ENCODE measurements at places on chromosomes 1 and 21.
A peak's percentile ranks its signal among the peaks of the same experiment; 100 is the strongest.

GRCh38 chr1:71351438-71351837 is 270.6 kb upstream of the ZRANB2 start:
- no peak for DNase-seq

DNA sequence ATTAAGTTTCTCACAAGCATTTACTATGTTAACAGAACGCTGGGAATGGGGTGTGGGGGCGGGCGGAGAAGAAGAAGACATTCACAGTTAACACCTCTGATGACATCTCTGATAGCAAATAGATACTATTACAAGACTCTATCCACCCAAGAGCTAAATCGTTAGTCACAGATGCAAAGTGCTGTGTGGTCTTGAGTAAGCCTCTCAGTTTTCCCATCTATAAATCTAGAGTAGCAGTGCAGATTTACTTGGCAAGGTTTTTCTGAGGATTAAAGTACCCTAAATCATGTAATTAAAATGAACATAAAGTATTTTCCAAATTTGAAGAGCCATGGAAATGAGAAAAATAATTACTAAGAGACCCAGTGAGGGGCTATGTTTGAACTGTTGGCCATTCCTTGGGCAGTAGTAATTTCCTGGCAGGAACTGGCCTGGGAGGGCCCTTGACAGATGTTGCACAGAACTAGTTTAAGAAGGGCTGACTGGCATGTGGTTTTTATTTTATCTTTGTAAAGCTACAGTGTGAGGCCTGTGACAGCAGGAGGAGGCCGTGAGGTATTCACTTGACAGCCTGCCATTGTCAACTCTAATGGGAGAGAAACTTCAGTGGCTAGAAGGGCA is 58.7 kb upstream of the APOBEC4 start:
- no peak for DNase-seq

DNA sequence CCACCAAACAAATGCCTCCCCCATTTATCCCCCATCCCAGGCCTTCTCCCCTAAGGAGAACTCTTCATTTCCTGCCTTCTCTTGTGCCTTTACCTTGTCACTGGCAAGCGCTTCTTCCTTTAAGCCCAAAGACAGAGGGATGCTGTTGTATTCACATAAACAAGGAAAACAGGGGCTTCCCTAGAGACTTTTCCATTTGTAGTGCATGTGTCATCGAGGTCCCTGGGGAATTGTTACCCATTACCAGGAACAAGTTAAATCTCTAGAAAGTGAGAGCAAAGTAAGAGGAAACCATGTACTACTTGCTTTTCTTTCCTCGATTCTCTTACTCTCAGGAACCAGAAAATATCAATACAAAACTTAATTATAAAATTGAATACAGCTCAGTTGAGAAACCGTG is 114.4 kb upstream of the DPT start:
- DNase-seq, result no peak

- DNase-seq, result no peak
Observed at GRCh38 chr1:109389638-109390341, 7.9 kb downstream of the SORT1 start.

GRCh38 chr1:2240270-2241156 is 12.4 kb downstream of the SKI start:
- DNase-seq, result no peak

DNA sequence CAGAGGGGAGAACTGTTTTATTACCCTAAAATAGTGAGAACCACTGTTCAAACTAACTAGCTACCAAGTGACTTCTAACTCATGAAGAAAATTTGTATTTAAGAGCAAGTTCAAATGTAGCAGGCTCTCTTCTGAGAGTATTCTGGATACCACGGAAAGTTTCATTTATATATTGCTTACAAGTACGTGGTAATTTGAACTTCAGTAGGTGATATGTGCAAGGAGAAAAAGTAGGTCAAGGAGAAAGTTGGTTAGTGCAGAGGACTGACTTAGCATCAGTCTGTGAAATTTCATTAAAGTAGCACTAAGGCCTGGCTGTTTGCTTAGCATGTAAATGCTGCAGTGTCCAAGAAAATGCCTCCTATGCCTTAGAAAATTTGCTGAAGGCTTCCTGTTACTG is 16.7 kb downstream of the SERPINC1 start:
- DNase-seq, result no peak

DNA sequence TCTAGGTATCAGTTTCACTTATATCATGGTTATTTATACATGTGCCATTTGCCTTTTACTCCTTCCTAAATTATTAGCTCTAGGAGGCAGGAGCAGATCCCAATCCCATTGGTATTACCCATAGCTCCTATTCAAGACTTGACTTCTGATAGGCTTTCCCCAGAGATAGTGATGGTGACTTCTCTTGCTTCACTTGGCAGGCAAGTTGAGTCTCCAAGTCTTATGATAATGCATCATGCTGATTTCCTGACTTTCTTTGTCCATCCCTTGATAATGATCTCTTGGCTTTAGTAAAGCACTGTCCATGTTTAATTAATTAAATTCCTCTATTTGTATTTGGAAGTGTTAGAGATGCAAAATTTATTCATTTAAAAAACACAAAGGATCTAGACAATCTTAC is 253.5 kb upstream of the ADAMTS5 start:
- no peak for DNase-seq

DNA sequence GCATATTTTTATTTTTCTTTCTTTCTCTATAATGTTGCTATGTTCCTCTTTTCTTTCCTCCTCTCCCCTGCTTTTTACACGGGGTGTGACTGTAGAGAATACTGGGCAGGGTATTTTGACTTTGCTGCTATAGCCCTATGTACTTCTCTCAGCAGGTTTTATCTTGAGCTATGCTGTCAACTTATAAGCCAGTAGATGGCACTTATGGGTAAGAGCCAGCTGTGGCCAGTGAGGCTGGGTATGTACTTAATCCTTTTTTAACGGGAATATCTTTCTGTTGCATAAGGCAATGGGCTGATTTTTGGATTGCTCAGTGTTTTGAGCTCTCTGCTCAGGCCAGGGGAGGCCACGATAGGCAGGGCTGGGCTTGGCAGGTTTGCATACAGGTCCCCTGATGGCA is 99.0 kb downstream of the KCNK2 start:
- no peak for DNase-seq

- no peak for DNase-seq
Observed at GRCh38 chr1:163163881-163164582, 38.7 kb downstream of the RGS5 start.

DNA sequence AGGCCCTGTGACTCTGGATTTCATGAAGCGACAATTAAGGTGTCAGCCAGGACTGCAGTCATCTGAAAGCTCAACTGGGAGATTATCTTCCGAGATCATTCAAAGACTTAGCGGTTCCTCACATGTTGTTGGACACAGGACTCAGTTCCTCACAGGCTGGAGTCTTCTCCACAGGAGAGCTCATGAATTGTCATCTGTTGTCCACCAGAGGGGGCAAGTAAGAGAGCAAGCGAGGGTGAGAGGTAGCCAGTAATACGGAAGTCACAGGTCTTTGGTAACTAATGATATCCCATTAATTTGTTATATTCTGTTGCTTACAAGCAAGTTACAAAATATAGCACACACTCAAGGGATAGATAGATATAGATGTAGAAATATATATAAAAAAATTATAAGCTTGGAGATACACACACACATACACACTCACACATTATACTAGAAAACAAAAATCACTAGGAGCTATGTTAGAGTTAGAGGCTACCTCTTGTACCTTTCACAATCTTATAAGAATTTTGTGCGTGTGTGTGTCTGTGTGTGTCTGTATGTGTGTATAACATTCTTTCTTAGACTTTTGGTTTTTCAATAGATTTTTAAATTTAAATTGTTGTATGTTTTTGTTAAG is 1695.3 kb downstream of the BRINP3 start:
- no peak for DNase-seq

GRCh38 chr1:31663622-31664452 is 19.2 kb upstream of the PEF1 start:
- peak; percentile 57 for DNase-seq

DNA sequence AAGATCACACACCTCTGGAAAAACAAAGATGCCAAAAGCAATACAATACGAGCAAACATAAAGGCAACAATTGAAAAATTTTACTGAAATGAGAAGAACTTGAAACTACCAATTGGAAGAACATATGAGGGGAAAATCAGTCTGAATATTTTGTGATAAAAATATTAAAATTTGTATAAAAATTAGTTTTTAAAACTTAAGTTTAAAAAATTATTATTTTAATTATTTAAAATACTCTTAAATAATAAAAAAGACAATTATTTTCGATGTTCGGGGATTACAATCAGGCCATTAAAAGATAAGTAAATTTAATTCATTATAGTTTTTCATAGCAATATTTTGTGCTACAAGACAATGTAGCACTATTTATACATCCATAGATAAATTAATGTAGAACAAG is 1239.3 kb downstream of the AMY1C start:
- no peak for DNase-seq

DNA sequence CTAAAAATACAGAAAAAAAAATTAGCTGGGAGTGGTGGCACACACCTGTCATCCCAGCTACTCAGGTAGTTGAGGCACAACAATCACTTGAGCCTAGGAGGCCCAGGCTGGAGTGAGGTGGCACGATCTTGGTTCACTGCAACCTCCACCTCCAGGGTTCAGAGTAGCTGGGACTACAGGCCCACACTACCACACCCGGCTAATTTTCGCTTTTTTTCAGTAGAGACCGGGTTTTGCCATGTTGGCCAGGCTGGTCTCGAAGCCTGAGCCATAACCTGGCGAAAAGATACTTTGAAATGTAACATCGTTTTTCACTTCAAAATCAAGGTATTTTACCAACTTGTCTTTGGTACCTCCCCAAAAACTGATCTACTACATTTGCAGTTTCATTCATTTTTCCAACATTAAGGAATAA is 6.1 kb downstream of the GAS5 start:
- DNase-seq, result no peak

DNA sequence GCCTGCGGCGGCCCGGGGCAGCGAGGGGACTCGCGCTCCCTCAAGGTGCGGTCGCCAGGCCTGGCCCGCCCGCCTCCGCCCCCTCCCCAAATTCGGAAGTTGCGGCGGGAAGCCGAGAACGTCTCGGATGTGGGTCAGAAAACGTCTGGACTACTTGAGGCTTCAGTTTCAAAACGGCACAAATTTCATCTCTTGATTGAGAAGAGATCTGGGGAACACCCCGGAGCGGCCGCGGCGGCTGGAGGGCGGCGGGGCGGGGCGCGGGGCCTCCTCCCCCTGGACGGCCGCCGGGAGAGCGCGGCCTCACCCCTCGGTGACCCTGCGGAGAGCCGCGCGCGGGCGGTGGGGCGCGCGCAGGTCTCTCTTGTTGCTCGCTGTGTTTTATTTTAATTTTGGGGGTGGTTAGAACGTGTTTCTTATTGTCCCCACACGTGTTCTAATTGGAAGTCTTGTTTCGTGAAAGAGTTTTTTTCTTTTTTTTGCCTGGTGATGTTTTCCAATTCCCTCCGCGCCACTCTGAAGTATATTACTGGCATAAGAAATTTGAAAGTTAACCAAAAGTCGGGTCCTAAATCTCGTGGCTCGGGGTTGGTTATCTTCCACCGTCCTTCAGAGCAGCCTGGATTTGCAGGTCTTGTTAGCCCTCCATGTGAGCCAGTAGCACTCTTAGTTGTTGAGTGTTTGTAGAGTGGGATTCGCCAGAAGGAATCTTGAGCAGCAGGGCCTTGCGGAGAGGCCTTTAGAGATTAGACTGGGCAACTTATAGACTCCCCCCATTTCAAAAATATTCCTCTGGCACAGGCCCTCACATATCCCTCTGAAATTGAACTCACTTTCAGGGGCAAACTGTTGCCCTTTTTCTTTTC is 749 bp downstream of the PCBP3 start:
- DNase-seq, result no peak

DNA sequence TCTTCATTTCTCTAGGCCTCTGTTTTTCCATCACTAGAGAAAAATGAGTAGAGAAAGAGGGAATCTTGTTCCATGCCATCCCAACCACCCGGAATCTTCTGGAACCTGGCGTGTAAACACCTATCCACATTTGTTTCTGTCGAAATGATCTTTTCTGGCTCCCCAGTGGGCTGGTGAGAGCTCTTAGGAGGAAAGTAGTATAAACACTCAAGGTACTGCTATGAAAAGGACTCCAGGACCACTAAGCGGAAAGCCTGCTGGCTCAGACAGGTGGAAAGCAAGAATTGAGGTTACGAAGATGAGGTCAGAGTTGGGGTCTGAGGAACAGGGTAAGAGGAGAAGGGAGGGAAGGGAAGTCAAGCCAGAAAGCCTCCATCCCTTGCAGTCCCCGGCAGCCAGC is 90.8 kb downstream of the PLXNA2 start:
- no peak for DNase-seq

- DNase-seq, result no peak
Observed at GRCh38 chr21:45724345-45724961, 80.9 kb downstream of the PCBP3 start.

DNA sequence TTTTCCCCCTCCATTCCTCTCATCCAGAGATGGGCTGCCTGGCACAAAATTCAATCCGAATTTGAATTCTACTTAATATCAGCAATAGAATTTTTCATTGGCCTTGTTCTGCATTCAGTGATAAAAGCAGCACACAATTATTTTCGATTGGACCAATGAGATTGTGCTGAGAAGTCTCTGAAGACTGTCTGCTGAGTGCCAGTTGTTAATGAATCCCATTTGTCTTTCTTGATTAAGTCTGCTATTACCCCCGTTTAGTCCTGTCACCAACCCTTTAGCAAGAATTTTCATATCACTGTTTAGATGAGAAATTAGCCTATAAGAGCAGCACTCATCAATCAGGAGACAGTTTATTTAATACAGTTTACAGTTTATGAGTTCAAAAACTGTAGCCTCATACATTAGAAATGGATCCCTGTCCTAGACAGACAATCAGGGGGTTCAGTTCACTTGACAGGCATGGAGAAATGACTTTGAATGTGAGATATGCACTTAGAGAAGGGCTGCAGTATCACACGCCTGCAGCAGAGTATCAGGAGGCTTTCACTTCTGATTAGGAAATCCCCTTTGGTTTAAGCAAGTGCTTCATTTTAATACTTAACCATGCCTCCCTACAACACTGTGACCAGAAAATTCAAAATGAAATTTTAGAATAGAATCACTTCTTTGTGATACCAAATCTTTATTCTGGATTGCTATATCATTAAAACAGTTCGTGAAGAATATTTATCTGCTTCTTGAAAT is 304.7 kb upstream of the PTBP2 start:
- no peak for DNase-seq

DNA sequence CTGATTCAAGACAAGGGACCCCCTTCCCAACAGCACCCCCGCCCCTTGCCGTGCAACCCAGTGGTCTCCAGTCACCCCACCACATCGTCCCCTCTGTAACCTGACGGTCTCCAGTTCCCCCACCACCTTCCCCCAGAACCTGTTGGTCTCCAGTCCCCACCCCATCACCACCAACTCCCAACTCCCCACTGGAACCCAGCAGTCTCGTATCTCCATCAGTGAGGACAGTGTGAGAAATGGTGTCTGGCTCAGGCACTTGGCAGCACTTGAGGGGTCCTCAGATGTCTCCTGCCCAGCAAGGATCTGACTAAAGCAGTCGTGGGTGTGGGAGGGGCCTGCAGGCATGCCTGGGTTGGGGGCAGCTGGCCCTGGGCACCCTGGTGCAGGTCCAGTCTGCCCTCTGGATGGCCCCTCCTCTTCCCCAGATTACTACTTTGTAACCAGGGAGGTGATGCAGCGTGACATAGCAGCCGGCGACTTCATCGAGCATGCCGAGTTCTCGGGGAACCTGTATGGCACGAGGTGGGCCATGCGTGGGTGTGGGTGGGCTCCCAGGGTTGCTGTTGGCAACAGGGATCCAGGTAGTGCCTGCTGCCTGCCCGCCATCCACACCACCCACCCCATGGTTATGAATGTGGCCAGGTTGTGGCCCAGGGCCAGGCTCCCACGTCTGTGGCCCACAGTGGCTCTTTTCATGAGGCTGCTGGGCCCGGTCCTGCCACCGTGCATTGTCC is 3.1 kb upstream of the GJC2 start:
- no peak for DNase-seq

Data from stimulated activated CD4-positive, alpha-beta T cell treated with anti-CD3 and anti-CD28 coated beads, Interleukin-1b, Interleukin-23, amount 100 ng/mL, for 24 hours (primary cell).